Fibroblast of skin of scalp (primary cell): ENCODE measurements at places on chromosomes 7 and 10.

DNA sequence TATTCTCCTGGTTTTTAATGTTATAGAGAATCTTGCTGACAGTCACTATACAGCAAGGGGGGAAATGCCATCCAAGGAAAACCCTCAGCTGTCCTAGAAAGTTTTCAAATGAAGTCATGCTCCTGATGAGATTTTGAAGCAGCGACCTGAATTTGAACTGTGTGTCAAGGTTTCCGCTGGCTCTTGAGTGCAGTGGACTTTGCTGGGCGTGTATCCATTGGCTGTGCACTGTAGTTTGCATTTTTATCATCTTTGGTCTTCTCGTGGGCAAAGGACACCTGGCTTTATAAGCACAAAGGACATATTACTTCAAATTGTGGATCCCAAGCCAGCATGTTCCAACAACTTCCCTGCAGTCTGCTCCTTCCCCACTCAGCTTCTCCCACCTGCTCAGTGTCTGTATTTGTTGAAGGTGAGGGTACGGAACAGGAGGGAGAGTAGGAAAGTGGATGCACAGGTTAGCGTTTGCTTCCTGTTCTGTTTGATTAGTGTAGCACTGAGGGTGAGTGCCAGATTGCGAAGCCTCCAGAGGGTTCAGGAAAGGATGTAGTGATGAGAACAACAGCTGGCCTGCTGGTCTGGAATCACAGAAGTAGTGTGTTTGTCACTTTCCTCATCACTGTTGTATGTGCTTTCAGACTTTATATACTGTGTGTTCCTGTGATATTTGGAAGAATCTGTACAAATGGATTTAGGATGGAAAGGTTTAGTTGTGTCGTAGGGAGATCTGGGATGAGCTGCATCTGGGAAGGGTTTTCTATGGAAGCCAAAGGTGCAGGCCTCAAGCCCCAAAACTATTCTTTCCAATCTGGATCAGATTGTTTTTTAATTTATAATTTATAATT, 204.8 kb downstream of the BMPER start:
- no peak for DNase-seq

DNA sequence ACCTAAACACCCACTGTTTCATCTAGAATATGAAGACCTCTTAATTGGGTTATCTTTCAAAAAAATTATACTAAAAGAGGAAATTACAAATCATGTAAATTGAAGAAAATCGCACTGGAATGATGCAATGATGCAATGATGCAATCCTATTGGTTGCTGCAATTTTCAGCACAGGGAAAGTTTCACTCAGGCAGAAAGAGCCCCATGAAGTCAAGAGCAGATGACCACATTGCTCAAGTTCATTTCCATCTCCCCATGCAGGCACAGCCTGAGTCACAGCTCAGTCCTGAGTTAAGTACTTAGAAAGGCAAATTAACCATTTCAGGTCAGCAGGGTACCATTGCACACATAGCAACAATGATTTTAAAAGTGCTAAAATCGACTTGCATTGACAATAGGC, 180.3 kb upstream of the MYO3A start:
- no peak for DNase-seq

DNA sequence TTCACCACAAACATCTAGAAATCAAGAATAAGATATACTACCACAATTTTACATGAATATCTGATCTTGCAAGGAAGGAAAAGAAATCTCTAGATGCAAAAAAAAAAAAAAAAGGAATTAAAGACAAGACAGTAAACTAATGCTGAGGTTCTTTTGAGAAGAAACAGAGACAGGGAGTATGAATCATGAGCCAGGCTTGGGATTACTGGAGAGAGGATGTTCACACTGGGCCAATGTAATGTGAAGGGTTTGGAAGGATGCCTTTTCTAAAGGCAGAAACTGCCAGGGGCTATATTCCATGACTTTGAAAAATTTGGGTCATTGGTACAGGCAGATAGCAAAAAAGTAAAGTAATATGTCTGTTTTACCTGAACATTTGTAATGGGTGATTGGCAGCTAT, 573.0 kb upstream of the IGFBP3 start:
- peak; percentile 75 for DNase-seq

DNA sequence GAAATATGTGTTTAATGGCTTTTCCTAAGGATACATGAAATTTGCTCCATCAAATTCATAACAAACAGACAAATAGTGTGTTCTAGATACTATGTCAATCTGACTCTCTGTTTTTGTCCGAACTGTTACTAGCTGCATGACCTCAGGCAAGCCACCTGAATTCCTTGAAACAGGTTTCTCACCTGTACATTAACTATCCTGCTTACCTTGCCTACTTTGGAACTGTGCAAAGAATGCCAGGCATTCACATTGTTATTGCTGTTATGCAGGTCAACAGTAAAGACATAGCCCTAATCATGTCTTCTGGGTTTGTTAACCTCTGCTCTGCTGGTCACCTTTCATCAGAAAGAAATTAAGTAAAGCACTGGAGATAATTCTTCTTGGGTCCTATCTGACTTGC, 1283.9 kb upstream of the CELF2 start:
- DNase-seq = no peak

GRCh38 chr7:87878208-87878735, 2.0 kb downstream of the DBF4 start:
- DNase-seq = peak; percentile 22

DNA sequence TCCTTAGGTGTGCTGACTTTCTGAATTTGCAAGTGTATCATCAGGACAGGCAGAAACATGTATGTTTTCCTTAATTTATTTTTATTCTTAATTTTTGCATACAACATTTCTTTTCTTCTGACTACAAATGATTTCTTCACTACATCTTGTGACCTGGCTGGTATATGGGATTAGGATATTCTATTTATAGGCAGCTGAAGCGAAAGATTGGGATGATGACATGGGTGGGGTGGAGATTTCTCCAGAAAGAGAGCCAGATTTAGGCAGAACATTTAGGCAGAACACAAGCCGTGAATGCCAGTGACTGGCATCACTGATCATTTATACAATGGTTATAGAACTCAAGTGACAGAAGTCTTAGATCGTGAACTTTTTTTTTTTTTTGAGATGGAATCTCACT, 256.7 kb downstream of the KLF6 start:
- peak; percentile 15 for DNase-seq

GRCh38 chr10:21746118-21746517, 212.1 kb downstream of the MLLT10 start:
- no peak for DNase-seq

- DNase-seq = no peak
These were observed 9.4 kb upstream of the KAT6B start for GRCh38 chr10:74816824-74817498.

GRCh38 chr10:11921800-11922392, 98.7 kb downstream of the PROSER2 start:
- DNase-seq = no peak

DNA sequence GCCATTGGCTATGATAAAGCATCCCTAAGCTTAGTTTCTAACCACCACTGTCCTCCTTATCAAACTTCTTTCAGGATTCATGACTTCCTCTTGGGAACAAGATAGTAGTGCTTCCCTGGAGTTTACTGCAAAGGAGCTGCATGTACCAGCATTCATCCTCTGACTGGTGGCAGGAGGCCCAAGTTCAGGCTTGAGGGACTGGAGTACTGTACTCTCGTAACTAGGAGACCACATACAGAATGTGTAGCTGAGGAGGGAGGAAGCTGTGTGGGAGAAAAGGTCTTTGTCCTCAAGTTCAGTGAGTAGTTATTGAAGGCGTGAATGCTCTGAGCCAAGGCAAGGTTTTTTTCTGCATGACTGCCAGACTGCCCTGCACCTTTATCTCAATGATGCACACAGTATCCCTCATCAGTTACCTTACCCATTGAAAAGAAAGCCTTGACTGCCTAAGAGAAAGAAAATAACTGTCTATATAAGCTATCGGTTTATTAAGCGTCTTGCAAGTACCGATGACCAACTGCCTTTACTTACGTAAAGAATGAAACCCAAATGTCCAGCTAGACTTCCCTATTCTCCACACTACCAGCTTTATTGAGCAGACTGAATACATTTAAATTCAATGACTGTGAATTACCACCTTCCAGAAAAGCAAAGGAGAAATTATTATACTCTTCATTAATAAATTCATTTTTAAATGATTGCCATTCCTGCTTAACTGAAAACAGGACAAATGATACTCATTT, 12.8 kb downstream of the SCRN1 start:
- DNase-seq = no peak

DNA sequence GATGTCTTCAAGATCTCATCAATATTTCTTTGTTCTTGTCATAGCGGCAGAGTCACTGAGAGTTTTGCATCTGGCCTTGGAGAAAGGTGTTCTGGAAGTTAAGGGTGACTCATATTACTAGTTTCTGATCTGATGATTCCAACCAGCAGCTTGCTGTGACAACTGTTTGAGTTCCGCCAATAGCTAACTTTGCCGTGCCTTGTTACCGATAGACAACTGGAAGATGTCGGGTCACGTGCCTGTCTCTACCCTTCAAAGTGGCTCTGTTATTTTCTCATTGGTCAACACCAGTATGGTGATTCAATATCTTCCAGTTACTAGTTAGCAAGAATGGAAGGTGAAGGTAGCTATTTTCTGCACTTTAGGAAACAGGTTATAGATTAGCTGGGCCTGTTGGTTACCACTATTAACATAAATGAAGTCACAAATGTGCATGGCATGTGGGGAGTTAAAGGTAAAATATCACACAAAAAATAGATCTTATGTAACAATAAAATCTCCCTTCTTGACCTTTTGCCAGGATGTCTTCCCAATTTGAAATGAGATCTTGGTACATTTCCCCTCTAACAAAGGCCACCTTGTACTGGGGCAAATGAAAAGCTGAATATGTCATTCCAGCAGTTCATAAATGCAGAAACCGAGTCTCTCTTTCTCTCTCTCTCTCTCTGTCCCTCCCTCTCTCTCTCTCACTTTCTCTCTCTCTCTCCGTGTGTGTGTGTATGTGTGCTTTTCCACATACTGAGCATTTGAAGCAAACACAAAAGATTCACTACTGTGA, 2.6 kb upstream of the MGAM2 start:
- no peak for DNase-seq

DNA sequence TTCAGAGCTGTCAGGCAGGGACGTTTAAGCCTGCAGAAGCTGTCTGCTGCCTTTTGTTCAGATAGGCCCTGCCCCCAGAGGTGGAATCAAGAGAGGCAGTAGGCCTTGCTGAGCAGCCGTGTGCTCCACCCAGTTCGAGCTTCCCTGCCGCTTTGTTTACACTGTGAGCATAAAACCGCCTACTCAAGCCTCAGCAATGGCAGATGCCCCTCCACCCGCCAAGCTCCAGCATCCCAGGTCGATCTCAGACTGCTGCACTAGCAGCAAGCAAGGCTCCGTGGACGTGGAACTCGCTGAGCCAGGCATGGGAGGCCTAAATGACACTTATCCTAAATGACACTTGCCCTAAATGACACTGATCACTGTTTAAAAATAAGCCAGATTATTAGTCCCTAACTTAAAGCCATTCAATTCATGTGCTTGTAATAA, 6.8 kb upstream of the ASB15 start:
- DNase-seq = no peak

DNA sequence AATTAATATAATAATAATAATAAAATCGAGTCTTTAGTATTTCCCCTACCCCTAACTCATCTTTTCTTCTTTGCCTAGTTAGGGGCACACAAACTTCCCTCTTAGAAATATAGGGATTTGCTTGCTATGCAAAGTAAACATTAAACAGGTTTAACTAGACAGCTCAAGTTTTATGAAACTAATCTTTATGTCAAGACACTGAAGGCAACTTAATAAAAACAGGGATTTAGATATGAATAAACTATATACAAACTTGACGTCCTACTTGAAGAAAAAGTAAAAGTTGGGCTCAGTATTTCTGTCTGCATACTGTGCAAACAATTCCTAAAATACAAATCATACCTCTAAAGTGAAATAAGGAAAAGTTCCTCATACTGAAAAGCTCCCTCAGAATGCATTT, 52.1 kb upstream of the CAV2 start:
- no peak for DNase-seq

DNA sequence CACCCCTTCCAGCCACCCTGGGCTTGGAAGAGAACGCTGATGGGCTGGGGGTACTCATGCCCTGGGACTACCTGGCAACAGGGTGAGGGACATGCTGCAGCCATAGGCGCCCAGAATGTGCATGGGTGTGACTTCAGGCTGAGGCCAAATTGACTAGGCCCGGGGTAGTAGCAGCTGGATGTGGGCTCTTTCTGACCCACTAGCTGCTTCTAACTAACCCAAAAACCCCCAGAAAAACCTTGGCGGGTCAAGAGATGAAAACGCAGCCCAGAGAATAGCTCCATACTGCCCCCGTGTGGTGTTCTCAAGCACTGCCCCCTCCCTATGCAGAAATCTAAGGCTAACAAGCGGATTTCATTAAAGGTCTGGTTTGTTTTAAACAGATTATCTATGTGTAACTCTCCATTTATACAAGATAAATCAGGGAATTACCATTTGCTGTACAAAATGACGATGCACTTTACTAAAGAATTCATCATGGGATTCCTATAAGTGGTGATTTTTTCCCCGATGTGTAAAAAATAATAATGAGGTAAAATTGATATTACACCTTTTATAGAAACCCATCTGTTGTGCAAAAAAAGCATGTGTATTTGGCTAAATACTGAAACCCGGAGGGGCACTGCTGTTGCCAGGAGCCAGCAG, 4.2 kb downstream of the SMARCD3 start:
- DNase-seq = peak; percentile 53

DNA sequence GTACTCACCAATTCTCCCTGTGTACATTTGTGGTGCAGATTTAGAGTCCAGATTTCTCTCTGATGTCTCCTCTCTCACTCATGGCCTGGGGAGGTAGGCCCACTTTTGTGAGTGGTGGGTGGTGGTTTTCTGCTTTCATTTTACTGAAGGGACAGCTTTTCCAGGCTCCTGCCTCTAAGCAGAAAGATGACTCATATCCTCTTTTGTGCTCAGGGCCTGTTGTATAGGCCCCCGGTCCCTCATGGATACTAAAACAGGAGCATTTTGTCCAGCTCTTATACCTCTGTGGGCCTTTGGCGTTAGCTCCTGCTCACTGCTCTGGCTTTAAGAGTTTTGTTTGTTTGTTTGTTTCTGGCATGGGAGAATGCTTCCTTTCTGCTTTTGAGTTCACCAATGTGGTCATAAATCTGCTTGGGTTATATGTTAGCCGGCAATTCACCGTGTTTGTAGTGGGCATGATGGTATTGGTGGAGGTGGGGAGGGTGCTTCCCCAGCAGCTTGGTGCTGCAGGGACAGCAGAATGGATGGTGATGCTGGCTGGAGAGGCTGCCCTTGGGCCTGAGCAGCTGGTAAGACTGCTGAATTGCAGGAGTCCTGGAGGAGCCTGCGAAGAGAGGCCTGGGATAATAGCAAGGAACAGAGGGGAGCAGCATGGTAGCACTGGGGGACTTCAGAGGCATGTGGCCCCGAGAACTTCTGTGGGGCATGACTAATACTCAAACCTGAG, 468.7 kb downstream of the RPS24 start:
- peak; percentile 52 for DNase-seq

GRCh38 chr10:63542835-63543575, 21.8 kb downstream of the REEP3 start:
- peak; percentile 62 for DNase-seq

GRCh38 chr7:28685644-28686417, 272.3 kb downstream of the TRIL start:
- DNase-seq = peak; percentile 99

- DNase-seq = peak; percentile 99
These were observed 28.0 kb upstream of the KMT2C start for GRCh38 chr7:152463709-152464311.

GRCh38 chr10:13399236-13399635, 51.1 kb upstream of the SEPHS1 start:
- DNase-seq = no peak
